ENCODE measurements at places on chromosomes 13 and 19. TPM values are rescaled to one million over a fixed set of nuclear protein-coding genes. Genes with fewer than 3 reads are reported as not detected.

- DNase-seq, result no peak
Measured at GRCh38 chr13:51781246-51782022, 22.5 kb downstream of the DHRS12 start.

- no peak for DNase-seq
Measured at GRCh38 chr19:16862826-16863415, 25.9 kb upstream of the F2RL3 start.

The S1PR4 gene
- 0.26 TPM for total RNA-seq

- DNase-seq, result no peak
Measured at GRCh38 chr19:1263188-1263587, 5.9 kb upstream of the CIRBP start.

- no peak for DNase-seq
Measured at GRCh38 chr13:114076329-114077090, 55.9 kb downstream of the RASA3 start.

DNA sequence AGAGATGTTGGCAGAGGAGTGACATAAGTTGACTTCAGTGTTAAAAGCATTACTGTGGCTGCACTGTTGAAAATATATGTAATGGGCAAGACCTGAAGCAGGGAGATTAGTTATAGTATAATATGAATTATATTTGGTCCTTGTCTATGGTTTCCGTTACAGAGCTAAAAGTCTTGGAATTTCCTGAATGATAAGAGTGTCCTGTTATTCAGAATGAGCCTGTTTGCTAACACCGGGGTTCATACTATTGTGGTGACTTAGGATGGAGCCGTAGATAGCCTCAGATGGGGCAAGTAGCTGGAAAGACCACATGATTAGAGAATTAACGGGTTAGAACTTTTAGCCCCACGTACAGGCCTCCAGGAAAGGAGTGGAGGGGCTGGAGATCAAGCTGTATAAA, 5.7 kb downstream of the USPL1 start:
- no peak for DNase-seq

- no peak for DNase-seq
Measured at GRCh38 chr13:21730186-21730880, 59.5 kb downstream of the FGF9 start.

The SMIM44 gene
- not detected for total RNA-seq

The EFNB2 gene
- total RNA-seq, result 4.7 TPM

The FEM1A gene
- 13.4 TPM for total RNA-seq

The TPTE2 gene
- total RNA-seq, result not detected

- no peak for DNase-seq
Measured at GRCh38 chr19:12745166-12745897, 6.3 kb upstream of the BEST2 start.

DNA sequence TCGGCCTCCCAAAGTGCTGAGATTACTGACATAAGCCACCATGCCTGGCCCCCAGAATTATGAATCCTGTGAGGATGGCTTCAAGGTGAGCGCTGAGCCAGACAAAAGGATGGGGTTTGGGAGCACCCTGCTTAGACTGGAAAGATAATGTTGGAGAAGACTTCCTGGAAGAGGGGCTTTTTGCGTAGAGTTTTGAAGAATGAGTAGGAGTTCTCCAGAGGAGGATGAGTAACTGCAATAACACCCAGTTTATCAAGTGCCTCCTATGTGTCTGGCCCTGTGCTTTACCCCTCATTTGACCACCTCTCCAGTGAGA, 641 bp upstream of the GDF15 start:
- no peak for DNase-seq

The FPR3 gene
- 0.08 TPM for total RNA-seq

GRCh38 chr13:39254601-39255000, 216.3 kb downstream of the NHLRC3 start:
- DNase-seq, result no peak

DNA sequence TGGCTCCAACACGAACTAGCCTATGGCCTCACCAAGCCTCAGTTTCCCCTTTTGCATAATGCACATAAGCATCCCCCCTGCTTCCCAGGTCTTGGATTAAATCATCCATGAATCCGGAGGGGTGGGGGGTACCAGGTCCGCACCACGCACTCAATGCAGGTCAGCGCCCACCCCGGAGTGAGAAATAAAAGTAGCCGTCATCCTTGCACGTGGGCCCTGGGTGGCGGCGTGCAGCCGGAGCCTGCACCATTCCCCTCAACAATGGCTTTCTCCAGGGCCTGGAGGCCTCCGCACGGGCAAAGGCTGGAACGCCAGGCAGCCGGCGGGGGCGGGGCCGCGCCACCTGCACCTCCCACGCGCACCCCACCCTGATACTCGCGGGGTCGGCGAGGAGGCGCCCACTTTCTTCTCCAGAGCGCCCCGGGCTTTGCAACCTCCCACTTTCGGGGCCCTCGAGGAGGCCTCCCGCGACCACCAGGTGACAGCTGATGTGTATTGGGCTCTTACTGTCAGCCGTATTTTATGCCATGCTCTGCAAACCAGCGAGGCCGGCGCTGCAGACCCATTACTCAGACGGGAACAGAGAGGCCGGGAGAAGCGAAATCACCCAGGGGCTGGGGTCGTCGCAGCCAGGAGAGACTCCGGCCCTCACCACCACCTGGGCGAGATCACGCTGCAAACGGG, 767 bp upstream of the GADD45B start:
- no peak for DNase-seq

The SLAIN1 gene
- total RNA-seq, result 0.49 TPM

DNA sequence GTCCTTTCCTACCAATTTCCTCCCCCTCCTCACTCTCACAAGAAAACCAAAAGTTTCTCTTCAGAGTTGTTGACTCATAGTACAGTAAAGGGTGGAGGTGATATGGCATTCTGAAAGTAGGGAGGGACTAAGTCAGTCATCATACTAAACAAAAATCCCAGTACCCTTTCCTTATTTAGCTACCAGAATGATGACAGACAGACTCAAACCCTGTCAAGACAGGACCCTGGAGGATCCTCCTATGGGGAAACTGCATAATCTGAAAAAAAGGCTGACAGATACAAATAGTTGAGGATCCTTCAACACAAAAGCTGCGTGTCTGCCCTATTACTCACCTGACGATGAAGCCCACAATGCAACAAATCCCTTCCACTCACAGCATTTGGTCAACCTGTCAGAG, 55.5 kb downstream of the CYSLTR2 start:
- DNase-seq, result no peak

The NFIC gene
- total RNA-seq, result 120 TPM

The DAND5 gene
- 0.54 TPM for total RNA-seq

The IGLON5 gene
- 0.13 TPM for total RNA-seq

The NLRP4 gene
- not detected for total RNA-seq

- no peak for DNase-seq
Measured at GRCh38 chr19:10655457-10656312, 1.5 kb downstream of the ILF3 start.

- DNase-seq, result no peak
Measured at GRCh38 chr19:30718707-30719106, 346.5 kb downstream of the ZNF536 start.

DNA sequence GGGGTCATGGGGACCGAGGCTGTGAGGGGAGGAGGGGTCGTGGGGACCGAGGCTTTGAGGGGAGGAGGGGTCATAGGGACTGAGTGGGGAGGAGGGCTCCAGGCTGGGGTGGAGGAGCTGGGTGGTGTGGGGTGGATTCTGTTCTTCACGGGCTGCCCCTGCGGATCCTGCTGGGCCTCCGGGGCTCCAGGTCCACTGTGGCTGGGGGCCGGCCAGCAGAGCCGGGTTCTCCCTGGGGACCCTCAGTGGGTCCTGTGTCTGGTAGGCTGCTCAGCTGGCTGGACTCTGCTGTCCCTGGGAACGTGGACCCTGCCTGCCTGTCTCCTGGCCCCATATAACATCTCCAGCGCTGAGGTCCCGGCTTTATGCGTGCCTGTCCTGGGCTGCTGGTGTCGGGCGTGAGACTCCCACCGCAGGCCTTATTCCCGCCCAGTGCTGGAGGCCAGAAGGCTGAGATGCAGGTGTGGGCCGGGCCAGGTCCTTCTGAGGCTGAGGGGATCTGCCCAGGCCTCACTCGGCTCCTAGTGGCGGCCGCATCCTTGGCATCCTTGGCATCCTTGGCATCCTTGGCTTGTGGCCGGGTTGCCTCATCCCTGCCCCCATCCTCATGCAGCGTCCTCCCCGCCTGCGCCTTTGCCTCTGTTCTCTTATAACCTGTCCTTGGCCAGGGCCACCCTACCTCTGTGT, 19.8 kb upstream of the GNA15 start:
- no peak for DNase-seq

The MIPEP gene
- total RNA-seq, result 13.8 TPM
